ENCODE measurements at places on chromosomes 11 and 22. TPM values are rescaled to one million over a fixed set of nuclear protein-coding genes. Genes with fewer than 3 reads are reported as not detected.

H19 gene
- total RNA-seq: 61.0 TPM

DENND6B gene
- total RNA-seq: 5.5 TPM

DNA sequence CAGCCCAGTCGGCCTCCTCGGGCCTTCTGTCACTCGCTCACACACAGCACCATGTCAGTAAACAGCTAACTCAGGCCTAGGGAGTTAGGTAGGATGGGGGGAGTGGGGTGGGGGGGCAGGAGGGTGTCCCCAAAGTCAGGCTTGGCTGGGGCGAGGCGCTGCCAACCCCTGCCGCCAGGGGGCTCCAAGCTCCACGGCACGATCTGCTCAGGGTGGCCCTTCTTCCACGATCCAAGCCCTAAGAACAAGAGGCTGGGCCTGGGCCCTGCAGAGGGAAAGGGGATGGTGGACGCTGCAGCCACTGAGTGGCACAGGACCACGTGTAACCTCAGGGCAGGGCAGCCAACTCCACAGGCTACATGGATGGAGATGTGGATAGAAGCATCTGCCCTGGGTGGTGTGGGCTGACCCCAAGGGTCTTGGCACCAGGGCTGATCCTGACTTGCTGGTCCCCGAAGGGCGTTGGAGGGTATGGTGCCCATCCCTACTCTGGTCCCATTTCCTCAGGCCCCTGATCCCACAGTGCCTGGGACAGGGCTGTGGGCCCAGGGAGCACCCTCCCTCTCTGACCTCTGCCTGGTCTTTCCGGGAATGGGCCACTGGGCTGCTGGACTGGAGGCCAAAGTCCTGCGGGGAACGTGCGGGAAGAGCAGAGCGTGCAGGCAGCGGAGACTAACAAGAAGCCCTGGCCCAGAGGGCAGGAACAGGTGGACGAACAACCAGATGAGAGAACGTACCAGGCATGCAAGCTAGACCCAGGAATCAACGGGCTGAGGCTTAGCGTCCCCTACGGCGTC is 29.1 kb upstream of the TXNRD2 start:
- peaks cover 7% of the 10 kb centered on the region for H3K4me1 ChIP-seq
- H3K36me3 ChIP-seq: peaks cover 12% of the 10 kb centered on the region
- H3K4me3 ChIP-seq: no peak overlapping the region
- H3K27me3 ChIP-seq: no peaks in the 10 kb centered on the region
- no peak overlapping the region for H3K27ac ChIP-seq
- peak; percentile 68 for DNase-seq

DNA sequence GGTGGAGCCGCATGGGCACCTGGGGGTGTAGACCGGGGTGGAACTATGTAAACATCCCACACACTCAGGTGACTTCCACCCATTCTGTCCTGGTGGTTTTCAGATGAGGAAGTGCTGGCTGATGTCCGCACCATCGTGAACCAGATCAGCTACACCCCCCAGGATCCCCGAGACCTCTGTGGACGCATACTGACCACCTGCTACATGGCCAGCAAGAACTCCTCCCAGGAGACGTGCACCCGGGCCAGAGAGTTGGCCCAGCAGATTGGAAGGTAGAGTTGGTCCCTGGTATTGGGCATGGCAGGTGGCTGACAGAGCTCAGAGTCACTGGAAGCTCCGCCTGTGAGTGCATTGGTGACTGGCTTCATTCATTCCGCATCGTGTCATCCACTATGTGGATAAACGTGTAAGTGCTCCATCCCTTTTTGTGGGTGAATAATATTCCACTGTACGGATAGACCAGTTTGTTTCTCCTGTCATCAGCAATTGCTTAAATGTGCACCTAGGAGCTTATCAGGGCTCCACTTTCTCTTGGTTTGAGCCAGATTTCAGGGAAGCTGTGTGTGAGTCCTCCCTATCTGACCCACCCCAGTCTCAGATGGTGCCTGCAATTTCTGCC is 29.9 kb downstream of the NADSYN1 start:
- no peak overlapping the region for H3K4me3 ChIP-seq
- peaks cover 3% of the 10 kb centered on the region for H3K4me1 ChIP-seq
- H3K27me3 ChIP-seq: no peaks in the 10 kb centered on the region
- H3K27ac ChIP-seq: no peak overlapping the region

DNA sequence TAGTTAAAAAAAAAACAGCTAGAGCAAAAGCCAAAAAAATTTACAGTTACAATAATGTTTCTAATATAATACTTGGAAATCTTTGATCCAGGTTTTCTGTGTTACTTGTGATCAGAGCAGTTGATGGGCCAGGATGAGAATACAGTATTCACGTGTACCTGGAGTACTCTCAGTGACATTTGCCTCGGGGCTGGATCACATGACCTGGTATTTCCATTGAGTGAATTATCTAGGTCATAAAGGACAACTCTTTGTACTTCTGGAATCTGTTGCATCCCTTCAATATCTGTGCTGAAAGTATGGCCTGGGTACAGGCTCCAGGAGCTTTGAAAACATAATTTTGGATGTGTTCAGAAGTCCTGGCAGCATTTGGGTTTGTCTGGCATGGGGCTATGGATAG is 93.5 kb downstream of the GRAMD1B start:
- H3K27ac ChIP-seq: no peak overlapping the region
- H3K27me3 ChIP-seq: peaks cover 42% of the 10 kb centered on the region
- no peaks in the 10 kb centered on the region for H3K4me1 ChIP-seq
- H3K36me3 ChIP-seq: no peaks in the 10 kb centered on the region
- no peak for DNase-seq

MS4A5 gene
- total RNA-seq: not detected

DNA sequence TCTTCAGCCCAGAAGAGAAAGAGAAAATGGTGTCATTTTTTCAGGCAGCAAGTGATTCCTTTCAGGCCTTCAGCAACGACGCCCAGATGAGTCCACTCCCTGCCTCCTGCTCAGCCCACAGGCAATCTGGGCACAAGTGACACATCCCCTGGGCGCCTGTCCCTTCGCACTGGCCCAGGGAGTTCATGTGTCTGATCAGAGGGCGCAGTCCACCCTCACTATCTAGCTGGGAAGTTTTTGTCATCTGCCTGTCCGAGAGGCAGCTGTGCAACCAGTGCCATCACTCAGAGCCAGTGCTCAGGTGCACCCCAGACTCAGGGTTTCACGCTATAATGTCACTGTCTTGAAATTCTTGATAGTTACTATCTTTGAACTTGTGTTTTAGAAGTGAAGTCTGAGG is 1.4 kb upstream of the KCNQ1OT1 start:
- H3K36me3 ChIP-seq: no peaks in the 10 kb centered on the region
- no peaks in the 10 kb centered on the region for H3K27me3 ChIP-seq
- peak overlapping the region; percentile 72 for H3K4me3 ChIP-seq
- H3K4me1 ChIP-seq: no peaks in the 10 kb centered on the region

DNA sequence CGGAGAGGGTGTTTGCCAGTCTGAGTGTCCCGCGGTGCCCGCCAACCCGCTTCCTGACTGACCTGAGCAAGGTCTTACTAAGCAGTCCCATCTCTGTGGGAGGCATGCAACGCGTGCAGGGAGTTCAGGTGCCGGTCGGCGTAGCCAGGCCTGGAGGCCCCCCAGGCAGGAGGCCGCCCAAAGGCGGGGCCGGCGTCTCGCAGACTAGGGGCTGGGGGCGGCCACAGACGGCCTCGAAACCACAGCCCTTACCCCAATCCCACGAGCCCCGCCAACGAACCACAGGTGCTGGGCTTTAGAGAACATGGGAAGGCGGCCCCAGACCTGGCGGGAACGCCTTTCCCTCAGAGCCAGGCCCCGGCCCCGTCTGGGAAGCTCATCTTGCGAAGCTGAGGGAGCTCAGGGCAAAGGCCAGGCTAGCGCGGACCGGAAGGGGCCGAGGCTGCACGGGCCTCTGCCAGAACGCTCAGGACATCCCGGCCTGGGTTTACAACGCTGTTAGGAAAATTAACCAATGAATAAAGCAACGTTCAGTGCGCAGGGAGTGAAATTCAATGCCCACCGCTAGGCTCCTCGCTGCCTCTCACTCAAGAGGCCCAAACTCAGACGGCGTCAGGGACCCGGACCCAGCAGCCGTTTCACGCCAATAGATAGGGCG is 2.1 kb upstream of the MTFP1 start:
- peaks cover 44% of the 10 kb centered on the region for H3K4me1 ChIP-seq
- H3K4me3 ChIP-seq: peak overlapping the region; percentile 90
- DNase-seq: no peak
- H3K27ac ChIP-seq: peak overlapping the region; percentile 97
- peaks cover 54% of the 10 kb centered on the region for H3K36me3 ChIP-seq
- H3K27me3 ChIP-seq: no peaks in the 10 kb centered on the region

PANX2 gene
- total RNA-seq: 2.7 TPM

- H3K27ac ChIP-seq: no peak overlapping the region
- peak; percentile 4 for DNase-seq
- H3K4me3 ChIP-seq: no peak overlapping the region
- H3K27me3 ChIP-seq: no peaks in the 10 kb centered on the region
- peaks cover 11% of the 10 kb centered on the region for H3K4me1 ChIP-seq
Observed at GRCh38 chr11:125517116-125517770, 21.2 kb upstream of the FEZ1 start.

DNA sequence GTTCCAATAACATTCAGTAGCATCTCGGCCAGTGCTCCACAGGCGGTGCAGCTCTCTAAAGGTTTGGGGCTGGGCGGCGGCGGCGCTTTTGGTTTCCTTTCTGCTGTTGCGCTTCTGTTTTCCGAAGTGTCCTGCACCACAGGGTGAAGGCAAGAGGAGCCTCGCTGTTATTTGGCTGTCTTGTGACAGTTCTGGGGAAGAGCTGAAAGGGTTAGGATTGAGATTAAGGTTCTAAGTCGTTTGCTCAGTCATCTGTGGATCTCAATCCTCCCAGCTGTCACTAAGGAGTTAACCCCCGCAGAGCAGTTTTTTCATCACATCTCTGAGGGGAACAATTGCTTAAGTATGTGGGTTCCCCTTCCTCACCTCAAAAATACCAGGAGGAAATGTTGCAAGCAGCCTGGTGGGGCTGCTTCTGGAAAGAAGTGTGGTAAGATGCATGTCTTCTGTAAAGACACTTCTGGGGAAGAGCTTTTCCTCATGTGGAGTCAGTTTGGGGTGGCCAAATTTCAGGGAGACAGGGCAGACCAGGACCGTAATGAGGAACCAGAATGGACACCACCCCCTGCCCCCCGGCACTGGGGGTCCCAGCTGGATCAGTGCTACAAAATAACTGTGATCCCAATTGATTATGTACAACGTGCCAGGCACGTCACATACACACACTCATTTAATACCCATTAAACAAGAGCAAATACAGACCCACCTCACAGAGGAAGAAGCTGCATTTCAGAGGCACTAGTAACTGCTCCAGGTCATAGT is 14.2 kb downstream of the TMEM121B start:
- no peak overlapping the region for H3K4me3 ChIP-seq
- no peaks in the 10 kb centered on the region for H3K27me3 ChIP-seq
- no peak overlapping the region for H3K27ac ChIP-seq
- H3K4me1 ChIP-seq: no peaks in the 10 kb centered on the region
- DNase-seq: no peak
- H3K36me3 ChIP-seq: peaks cover 40% of the 10 kb centered on the region

APOL5 gene
- not detected for total RNA-seq

GRCh38 chr11:92854952-92855351 is 114.5 kb upstream of the MTNR1B start:
- no peak overlapping the region for H3K4me3 ChIP-seq
- H3K27ac ChIP-seq: no peak overlapping the region
- no peak for DNase-seq

GRCh38 chr22:47090591-47091245 is 328.3 kb downstream of the TBC1D22A start:
- no peaks in the 10 kb centered on the region for H3K27me3 ChIP-seq
- H3K4me3 ChIP-seq: peak overlapping the region; percentile 60
- H3K27ac ChIP-seq: no peak overlapping the region
- DNase-seq: no peak
- peaks cover 17% of the 10 kb centered on the region for H3K36me3 ChIP-seq

- peaks cover 31% of the 10 kb centered on the region for H3K27me3 ChIP-seq
- H3K4me1 ChIP-seq: no peaks in the 10 kb centered on the region
- no peak for DNase-seq
Observed at GRCh38 chr11:118060869-118061268, 16.0 kb upstream of the TMPRSS4 start.

OSM gene
- total RNA-seq: not detected

GRCh38 chr22:43991316-43992020 is 32.6 kb upstream of the PARVB start:
- no peaks in the 10 kb centered on the region for H3K4me1 ChIP-seq
- no peak overlapping the region for H3K27ac ChIP-seq
- no peak overlapping the region for H3K4me3 ChIP-seq
- no peaks in the 10 kb centered on the region for H3K27me3 ChIP-seq
- no peak for DNase-seq

Measured in MCF 10A (cell line).